ENCODE measurements at places on chromosomes 11 and 22.

GRCh38 chr11:77112641-77113381, 10.2 kb downstream of the OMP start:
- DNase-seq: no peak

DNA sequence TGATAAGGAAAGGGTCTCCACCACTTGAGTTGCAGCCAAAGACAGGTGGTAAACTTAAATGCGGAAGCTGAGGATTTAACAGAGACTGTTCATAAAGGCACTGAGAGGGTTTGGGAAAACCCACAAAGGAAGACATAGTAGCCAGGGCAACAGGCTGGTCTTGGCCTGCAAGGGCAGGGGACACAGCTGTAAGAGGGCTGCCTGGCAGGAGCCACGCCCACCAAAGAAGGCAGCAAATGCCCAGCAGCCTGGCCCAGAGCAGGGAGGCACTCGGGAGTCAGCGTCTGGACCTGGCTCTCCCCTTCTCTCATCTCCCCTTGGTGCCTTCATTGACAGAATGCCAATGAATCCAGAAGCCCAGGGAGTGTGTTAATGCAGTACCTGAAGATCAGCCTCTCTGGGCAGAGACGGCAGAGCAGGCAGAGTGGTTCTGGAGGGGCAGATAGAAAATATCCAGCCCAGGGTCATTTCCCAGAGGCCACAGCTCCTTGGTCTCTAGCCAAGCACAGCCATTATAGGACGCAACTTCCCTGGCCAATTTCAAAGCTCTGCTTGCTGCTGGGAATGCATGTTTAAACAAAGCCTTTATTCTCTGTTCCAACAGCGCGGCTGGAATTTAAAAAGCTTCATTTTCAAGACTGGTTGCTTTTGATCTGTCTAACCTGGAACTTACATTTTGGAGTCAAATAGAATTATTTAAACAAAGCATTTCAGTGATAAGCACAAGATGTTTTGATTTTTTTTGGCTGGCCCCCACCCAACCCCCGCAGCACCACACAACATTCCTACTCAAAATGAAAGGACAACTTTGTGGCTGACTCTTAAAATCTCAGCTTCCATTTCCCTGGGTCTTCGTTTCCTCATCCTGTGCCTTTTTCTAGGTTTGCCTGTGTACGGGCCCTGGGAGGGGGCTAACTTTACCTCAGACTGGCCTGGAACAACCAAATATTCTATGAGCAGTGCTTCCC, 125.6 kb upstream of the LMO1 start:
- DNase-seq: no peak

DNA sequence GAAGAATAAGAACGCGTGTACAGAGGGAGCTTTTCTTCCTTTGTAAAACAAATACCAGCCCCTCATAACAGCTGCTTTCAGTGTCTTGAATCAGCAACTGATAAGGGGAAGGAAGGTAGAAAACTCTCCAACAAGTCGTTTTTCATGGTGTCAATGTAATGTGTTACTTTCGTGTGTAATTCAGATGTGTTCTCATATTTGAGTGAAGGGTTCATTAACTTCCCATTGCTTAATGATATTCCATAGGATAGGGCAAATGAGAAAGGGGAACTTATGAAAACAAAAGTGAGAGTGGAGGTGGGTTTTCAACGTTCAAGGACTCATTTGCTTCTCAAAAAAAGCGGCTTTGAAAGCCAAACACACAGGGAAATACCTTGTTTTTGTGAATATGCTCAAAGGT, 452.1 kb downstream of the NTM start:
- no peak for DNase-seq

DNA sequence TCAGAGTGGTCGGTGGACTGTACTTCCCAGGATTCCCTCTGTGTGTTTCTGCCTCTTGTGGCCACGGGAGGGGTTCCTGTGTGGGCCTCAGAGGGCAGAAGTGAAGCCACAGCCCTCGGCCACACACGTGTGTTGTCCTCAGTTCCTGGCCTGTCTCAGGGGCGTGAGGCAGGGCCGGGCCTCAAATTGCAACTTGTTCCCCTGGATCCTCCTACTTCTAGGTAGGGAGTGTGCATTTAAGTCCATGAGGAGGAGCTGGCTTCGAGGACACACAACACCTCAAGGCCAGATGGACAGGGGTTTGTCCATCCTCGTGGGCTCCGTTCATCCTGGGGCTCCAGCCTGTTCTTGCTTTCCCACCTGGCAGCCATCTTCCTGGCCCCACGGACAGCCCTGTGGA, 573.0 kb downstream of the TBC1D22A start:
- DNase-seq: no peak

DNA sequence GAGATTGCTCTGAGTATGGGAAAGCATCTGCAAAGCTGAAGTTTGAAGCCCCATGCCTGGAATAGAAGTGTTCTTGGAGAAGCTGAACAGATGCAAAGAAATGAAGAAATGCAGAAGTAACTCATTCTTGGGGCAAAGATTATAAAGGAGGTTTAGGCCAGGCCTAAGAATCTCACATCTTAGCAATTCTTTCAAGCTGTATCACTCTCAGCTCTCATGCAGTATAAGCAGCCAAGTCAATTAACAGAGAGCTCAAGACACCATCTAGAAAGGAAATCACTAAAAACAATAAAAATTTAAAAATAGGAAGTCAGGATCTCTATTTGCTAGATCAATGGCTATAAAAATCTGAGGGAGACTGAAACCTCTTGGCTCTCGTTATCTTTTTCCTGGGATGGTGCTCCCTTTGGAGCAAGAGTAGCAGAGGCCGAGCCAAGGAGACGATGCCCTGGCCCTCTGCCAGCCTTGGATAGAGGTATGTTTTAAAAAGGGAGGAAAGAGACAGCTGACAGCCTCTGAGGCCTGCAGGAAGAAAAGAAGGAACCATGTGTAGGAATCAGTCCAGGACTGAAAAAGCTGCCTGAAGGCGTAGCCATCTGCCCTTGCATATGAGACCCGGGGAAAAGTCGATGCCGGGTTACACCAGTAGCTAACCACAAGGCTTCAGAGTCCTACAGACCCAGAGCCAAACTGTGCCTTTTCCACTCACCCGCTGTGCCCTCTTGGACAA, 229.8 kb downstream of the BLID start:
- DNase-seq: no peak

DNA sequence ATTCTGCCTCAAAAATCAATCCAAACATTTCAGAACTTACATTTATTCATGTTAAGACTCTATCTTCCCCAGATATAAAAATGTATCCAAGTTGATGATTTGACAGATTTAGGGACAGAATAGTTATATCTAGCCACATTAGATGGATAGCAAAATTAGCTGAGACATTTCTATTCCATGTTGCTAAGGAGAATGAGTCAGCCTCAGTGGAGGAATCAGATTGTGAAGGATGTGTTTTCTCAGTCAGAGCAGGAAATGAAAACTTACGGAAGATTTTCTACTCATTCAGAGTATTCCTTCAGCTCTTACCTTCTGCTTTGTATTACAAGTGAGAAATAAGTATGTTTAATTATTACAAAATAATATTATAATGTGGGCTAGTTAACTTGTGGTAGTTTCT, 556.3 kb upstream of the ANO3 start:
- no peak for DNase-seq

DNA sequence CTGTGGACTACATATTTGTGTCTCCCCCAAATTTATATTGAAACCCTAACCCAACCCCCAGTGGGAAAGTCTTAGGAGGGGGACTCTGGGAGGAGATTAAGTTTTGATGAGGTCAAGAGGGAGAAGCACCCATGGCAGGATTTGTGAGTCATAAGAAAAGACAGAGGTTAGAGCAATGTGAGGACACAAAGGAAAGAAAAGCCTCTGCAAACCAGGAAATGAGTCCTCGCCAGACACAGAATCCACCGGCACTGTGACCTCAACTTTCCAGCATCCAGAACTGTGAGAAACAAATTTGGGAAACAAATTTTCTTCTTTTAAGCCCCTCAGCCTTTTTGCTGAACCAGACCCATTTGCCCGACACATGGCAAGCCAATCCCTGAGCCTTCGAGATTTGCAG, 397.0 kb downstream of the NTM start:
- DNase-seq: no peak

- peak; percentile 43 for DNase-seq
Observed at GRCh38 chr11:30196400-30197206, 34.2 kb upstream of the FSHB start.

DNA sequence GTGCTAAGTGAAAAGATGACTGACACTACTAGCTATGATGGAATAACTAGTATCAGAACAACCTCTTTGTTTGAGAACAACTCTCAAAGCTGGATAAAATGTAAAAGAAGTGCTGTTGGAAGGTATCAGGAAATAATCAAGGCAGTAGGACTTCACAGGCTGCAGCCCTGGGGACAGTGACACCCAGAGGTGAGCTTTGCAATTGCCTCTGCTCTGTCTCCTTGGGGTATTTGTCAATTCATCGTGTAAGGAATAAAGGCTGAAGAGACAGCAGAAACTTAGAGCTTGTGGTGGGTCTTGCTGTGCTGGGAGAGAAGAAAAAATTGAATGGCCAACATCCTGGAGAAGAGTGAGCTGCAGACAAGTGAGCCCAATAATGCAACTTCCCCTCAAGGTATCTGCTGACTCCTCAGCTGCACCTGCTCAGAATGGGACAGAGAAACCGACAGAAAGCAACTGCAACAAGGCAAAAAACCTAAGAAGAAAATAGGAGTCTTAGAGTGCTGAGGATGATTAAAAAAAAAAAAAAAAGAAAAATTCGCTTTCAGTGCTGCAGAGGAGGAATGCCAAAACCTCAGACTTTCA, 141.1 kb downstream of the RCN1 start:
- DNase-seq: peak; percentile 21

GRCh38 chr11:64008914-64009633, 22.8 kb downstream of the OTUB1 start:
- no peak for DNase-seq

DNA sequence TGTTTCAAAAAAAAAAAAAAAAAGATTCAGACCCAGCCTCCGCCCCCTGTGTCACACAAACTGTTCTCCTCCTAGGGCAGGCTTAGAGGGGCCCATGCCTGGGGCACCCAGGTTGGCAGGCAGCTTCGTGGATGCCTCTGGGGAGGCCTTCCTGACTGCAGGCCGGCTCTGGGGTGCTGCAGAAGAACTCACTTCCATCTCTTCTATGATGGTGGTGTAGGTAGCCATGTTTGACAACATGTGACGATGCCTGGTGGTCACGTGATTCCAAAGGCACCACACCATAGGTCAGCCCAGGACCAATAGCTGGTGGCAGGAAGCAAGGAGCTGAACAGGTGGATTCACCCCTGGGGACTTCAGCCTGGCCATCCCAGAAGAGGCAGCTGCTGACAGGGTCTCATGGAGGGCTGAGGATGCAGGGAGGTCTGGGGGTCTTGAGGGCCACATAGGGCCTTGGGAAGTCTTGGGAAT, 24.1 kb upstream of the CELSR1 start:
- DNase-seq: peak; percentile 38

GRCh38 chr11:132405728-132406127, 1035.3 kb downstream of the NTM start:
- no peak for DNase-seq

DNA sequence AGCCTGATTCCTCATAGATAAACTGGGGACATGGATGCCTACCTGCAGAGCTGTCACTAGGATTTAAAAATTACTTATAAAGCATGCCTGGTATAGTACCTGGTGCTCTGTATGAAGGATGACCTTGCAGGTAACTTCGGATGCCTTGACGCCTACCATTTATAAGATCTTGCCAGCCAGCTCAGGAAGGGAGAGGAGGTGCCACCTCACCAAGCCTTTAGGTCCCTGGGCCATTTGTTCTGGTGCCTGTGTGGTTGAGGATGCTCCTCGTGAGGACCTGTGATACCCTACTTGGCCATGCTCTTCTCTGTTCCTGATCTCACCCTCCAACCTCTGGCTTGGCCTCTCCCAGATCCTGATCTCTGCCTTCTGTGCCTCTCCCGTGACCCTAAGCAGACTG, 85.2 kb downstream of the FDX1 start:
- DNase-seq: no peak

GRCh38 chr22:23970201-23970641, 3.5 kb downstream of the DDTL start:
- no peak for DNase-seq

GRCh38 chr22:38017272-38017920, 33.0 kb upstream of the SOX10 start:
- no peak for DNase-seq

DNA sequence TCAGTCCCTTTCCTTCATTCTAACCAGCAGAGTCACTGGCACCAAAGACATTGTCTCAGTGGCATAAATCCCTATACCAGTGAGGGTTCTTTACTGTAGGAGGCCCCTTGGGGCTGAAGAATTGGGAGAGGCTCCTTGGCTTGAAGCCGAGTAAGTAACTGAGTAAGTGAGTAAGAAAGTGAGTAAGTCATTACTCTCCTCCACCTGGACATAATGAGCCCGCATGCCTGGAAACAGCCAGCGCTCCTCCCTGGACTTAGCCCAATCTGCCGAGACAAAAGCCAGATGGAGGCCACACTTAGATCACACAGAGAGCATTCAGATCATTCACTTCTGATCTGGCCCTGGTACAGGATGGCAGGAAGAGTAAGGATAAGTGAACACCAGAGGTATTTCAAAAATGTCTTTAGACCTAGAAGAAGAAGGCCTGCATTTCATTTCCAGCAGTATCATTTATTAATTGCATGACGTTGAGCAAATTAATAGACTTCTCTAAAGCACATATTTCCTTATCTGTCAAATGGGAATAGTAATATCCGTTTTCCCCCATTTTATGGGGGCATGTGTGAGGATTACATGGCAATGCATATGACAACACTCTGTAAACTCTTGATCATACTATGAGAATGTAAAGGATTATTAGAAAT, 8.2 kb upstream of the MICAL3 start:
- no peak for DNase-seq

DNA sequence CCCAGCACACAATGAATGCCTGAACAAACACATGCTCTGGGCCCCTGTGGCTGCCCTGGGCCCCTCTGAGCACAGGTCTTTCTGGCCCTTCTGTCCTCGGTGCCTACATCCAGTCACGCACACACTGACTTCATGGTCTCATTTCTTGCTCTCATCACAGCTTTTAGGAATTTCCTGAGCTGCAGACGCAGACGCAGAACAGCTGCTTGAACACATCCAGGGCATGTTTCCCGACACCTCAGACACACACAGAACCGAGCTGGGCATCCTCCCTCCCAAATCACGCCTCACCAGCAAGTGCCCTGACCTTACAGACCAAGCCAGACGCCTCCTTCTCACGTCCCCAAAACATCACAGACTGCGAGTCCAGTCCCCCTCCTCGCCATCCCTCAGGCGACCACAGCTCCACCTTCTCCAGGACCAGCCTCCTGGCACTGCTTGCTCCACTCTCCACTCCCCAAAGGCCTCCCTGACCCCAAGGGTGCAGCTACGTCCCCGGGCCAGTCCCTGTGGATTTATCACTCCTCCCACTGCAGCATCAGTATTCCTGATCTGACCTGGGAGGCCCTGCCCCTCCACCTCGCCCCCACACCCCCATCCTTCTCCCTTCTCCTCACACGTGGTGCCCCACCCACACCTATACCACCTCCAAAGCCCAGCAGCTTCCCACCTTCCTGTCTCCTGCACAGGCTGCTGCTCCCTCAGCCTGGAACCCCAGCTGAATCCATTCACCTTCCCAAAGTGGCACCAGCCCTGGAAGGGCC, 12.9 kb downstream of the SIRT3 start:
- no peak for DNase-seq

Data from activated CD4-positive, alpha-beta T cell treated with anti-CD3 and anti-CD28 coated beads, Interleukin-2, amount 50 U/mL, for 48 hours (primary cell).